K562 (cell line): ENCODE measurements at places on chromosomes 5 and 9.

- DNase-seq = no peak
These were observed 9.9 kb downstream of the MIER3 start for GRCh38 chr5:56941981-56942380.

GRCh38 chr9:115596021-115596745 is 478.2 kb upstream of the TNC start:
- DNase-seq = no peak

DNA sequence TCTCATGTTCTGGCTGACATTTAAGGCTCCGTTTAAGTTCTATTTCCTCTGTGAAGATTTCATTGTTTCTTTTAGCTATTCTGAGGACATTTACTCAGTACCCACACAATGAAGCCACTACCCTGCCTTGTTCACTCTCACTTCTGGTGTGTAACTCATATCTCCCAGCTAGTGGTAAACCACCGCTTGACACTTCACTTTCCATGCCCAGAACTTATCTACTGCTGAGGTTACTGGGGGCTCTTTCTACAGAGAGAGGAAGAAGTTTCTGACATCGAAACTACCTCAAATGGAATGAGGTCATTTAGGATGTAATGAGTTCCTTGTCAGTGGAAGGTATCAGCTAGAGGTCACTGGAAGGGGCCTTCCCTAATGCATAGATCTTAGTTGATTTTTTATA is 501.5 kb downstream of the DMAC1 start:
- DNase-seq = no peak

GRCh38 chr5:132444841-132445639 is 45.5 kb downstream of the IRF1 start:
- DNase-seq = no peak

- no peak for DNase-seq
These were observed 148.2 kb upstream of the KLF4 start for GRCh38 chr9:107637421-107638420.

GRCh38 chr5:147949711-147950573 is 43.6 kb upstream of the C5orf46 start:
- DNase-seq = peak; percentile 43

GRCh38 chr9:27394154-27394825 is 97.3 kb upstream of the EQTN start:
- DNase-seq = no peak

DNA sequence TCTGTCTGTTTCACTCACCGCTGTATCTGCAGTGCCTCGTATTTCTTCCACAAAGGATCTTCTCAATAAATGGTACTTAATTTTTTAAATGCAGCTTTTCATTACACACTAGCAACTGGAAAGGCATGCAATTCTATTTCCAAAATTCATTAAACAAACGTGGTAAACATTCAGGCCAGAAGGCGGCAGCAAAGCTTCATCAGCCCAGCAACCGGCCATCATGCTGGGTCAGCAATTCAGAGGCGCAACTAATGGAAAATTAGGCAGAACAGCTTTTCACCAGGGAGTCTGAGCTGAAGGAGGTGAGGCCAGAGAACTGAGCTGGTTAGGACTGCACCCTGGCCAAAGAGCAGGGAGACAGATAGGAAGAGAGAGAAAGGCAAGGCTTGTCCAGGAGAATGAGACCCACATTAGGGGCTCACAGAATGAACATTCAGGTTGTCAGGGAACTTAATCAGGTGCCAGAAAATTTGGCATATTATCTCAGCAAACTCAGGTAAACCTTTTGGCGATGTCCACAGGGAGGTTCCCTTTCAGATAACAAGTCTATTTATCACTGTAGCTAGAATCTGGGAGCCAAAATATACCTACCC is 17.7 kb upstream of the RNF180 start:
- peak; percentile 14 for DNase-seq

- no peak for DNase-seq
These were observed 177.8 kb upstream of the PCSK5 start for GRCh38 chr9:75712700-75713099.

DNA sequence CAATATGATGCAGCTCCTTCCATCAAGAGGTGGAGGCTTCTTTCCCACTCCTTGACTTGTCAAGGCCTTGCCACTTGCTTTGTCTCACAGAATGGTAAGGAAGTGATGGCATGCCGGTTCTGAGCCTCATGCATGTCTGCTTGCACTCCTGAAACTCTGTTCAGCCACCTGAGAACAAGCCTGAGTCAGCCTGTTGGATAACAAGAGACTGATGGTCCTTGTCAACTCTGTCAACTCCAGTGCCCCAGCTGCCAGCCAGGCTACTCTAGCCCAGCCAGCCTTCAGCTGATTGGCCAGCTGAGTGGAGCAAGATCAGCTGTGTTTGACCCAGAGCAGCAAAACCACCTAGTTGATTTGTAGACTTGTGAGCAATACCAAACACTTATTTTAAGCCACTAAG is 4.4 kb upstream of the TENT4A start:
- DNase-seq = no peak

- DNase-seq = no peak
These were observed 363 bp upstream of the SLC25A48 start for GRCh38 chr5:135833961-135834638.

- DNase-seq = no peak
These were observed 50.4 kb downstream of the ZNF354C start for GRCh38 chr5:179110528-179110927.

GRCh38 chr5:102866237-102866600 is 111.1 kb downstream of the PAM start:
- no peak for DNase-seq

- no peak for DNase-seq
These were observed 67.4 kb downstream of the RASGRF2 start for GRCh38 chr5:81027481-81028058.

DNA sequence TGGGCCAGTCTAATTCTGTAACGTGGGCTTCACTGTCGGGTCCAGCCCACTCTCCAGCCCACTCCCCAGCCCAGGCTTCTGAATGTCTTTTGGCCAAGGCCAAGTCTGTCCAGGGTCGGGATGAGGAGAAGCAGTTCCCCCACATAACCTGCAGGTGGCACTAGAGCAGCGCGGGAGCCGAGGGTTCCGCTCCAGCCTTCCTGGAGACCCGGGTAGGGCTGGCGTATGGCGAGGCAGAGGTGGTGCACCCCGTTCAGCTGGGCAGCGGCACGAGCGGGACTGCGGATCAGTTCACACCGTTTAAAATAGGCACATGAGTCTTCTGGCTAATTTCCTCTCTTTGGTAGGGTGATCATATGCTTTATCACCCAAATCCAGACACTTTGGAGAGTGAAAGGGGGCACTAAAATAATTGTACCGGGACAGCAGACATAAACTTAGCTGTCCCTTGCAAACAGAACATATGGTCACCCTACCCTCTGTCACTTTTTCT is 185.9 kb downstream of the MSX2 start:
- DNase-seq = peak; percentile 70

DNA sequence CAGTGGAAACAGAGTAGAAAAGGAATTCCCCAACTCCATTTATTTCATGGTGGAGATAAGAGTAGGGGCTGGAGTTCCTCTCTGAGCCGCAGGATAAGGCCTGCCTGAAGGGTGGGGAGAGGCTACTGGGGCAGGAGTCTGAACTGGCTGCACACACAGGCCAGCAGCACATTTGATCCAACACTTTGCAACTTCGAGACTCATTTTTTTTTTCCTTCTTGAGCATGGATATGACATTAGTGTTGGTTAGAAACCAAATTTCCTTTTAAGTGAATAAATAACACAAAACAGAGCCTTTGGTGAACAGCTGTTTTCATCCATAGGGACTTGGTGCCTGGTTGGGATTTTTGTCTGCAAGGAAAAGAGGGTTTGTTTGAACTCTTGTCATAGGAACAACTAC is 76.6 kb downstream of the RALGPS1 start:
- no peak for DNase-seq

DNA sequence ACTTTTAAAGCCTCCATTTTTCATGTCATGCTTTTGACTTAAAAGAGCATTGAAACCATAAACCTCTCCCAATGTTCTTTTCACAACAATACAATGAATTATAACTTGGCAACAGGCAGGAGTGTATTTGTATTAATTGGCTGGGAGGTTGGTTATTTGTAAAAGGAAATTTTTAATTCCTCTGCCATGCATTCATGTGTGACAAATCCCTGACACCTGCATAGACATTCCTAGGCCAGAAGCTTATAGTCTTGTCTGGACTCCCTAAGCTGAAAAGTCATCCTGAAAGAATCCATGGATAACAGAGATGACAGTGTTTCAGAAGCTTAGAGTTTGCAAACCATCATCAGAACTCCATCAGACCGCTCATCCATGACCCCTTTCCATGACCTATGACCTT is 76.3 kb upstream of the PTGER4 start:
- DNase-seq = no peak

DNA sequence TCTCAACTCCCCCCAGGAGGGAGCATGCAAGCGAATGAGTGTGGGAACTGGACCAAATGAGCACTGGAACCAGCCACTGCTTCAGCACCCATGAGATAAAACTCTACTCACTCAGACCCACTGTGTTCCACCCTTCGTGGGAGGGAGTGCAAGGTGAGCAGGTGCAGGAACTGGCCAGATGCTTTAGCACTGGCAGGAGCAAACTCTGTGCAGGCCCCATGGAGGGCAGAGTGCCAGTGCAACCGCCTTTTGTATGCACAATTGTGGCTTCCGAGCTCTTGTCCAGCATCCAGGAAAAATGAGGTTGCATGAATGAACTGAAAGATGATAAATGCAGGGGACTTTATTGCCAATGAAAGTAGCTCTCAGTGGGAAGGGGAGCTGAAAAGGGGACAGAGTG is 67.4 kb upstream of the CCDC112 start:
- DNase-seq = no peak

- no peak for DNase-seq
These were observed 1089.8 kb upstream of the NUDT12 start for GRCh38 chr5:104652271-104652861.

DNA sequence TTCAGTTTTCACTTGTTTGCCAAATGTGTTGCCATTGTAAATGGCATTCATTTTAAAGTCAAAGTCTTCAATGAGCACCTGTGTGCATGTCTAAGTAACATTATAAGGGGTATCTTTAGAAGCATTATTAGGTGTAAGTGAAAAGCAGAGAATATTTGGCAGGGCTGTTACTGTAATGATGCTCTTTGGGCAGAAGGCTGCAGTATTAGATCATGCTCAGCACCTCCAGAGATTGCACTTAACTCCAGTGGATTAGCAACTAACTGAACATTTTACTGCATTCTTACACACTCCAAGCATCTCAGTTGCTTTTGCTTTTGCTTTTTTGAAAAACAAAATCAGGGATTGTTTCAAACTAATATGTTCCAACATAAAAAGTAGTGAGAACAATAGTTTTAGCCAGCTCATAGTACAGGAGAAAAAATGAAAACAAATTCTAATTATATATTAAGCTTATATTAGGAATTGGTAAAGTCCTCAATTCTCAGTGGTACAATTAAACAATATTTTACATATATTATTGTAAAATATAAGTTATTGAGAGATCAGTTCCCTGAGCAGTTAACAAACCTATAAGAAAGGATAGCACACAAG is 1740.9 kb upstream of the CDH9 start:
- DNase-seq = peak; percentile 2

- no peak for DNase-seq
These were observed at the start of gene GRIN3A for GRCh38 chr9:101738566-101739183. TSS of gene GRIN3A (minus strand) at chr9:101738647. CDS start at chr9:101737979, 668 bp downstream.

DNA sequence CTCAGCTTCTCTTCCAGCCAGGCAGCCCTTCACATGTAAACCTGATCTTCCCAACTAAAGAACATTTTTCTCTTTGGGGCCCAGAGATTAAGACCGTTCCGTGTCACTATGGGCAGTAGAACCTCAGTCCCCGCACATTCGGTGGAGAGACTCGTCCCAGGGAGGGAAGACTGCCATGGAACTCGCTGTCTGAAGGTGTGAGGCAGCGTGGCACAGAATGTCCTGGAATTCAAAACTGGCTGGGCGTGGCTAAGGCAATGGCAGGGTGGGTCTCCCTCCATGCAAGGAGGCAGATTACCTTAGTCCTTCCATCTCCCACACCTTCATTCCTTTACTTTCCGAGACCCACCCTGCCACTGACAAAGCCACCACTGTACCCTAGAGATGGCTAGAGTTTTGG is 57.4 kb upstream of the ZNF354A start:
- no peak for DNase-seq

DNA sequence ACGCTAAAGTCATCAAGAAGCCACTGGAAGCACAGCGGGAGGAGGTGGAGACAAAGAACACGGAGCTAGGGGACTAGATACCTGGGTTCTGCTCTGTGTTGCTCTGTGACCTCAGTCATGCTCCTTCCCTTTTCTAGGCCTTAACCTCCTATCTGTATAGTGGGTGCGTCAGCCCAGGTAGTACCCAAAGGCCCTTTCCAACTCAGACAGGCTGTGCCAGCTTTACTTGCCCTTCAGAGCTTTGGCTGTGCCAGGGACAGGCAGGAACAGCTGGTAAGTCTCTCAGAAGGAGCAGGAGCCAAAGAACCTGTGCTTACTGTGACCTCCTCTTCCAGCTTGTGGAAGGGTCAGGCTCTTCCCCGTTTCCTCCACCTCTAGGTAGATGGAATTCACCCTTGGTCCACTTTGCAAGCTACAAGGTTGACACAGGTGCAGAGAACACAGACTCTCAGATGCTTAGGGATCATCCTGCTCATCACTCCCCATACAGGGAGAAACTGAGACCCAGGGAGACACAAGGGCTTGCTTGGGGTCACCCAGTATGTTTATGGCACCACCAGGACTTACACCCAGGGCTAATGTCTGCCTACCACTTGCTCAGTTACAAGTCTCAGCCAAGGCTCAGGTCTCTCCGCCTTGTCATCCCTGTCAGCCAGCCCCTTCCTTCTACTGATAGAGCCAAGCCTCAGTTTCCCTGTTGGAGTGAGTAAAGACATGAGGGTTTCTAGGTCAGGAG is 1.7 kb downstream of the CCDC69 start:
- no peak for DNase-seq

GRCh38 chr9:131530546-131530919 is 530 bp downstream of the UCK1 start:
- DNase-seq = peak; percentile 46

- no peak for DNase-seq
These were observed 87.8 kb upstream of the TLR4 start for GRCh38 chr9:117616431-117616831.

- DNase-seq = no peak
These were observed 124.5 kb upstream of the PHYKPL start for GRCh38 chr5:178357121-178357521.

DNA sequence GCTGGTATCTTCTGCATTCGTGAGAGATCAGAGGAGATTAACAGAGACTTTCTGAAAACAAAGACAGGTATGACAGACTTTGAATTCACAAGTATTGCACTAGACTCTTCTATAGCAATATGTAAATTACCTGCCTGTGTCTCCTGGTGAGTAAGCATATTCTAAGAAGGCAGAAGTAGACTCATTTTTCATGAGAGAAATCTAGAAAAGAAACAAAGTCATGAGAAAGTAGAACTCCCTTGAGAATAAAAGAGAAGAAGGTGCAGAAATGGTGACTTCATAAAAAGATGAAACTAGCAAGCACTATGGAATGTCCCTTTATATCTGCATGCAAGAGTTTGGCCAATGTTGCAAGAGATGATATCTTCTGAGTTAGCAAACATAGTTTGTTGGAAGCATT is 419.8 kb downstream of the DMRT2 start:
- DNase-seq = no peak

- no peak for DNase-seq
These were observed 143.8 kb downstream of the FBXL7 start for GRCh38 chr5:15643731-15644130.
